Sciatic nerve (tissue), 2 donors: ENCODE measurements at places on chromosomes 1 and 21. TPM values are rescaled to one million over a fixed set of nuclear protein-coding genes. Genes with fewer than 3 reads are reported as not detected.

GRCh38 chr1:156866249-156866909, 5.7 kb downstream of the NTRK1 start:
- no peak for DNase-seq

- no peak for DNase-seq
Observed at GRCh38 chr1:212774584-212774983, 17.0 kb downstream of the NSL1 start.

GRCh38 chr1:162193221-162193620, 123.7 kb downstream of the NOS1AP start:
- no peak for DNase-seq

DNA sequence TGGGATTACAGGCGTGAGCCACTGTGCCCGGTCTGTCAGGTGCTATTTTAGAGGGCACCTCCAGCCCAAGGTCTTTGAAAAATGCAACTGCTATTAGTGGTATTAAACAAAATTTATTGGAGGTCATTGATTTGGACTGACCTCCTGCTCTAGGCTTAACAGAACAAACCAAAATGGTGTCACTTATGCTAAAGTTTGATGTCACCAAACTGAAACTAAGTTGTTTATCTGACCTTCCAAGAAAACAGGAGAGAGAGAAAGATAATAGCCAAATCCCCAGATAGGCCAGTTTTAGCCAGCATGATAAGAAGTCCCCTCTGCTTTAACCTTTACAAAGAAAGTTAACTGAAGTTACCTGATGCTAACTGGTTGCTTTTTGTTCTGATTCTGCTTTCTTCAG, 8.1 kb upstream of the INAVA start:
- no peak for DNase-seq

Gene ARHGAP29
- 67.2 TPM for total RNA-seq

Gene LCE1D
- total RNA-seq = not detected

Gene C8A
- not detected for total RNA-seq

Gene NDUFV3
- total RNA-seq = 43.8 TPM

Gene EDN2
- total RNA-seq = not detected
